ENCODE measurements at places on chromosomes 7 and 10.

DNA sequence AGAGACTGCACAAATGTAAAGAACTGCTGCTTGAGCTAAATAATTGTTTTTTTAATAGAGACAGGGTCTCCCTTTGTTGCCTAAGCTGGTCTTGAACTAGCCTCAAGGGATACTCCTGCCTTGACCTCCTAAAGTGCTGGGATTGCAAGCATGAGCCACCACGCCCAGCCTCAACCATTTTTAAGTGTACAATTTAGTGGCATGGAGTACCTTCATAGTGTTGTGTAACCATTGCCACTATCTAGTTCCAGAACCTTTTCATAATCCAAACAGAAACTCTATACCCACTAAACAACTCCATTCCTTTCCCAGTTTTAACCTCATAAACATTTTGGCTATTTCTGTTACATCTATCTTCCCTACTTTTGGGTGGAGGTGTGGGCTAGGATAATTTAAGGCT lies 6.7 kb downstream of the EIF4H start:
- no peak for DNase-seq

- peak; percentile 64 for DNase-seq
Observed at GRCh38 chr10:12656518-12657142, 307.3 kb downstream of the CAMK1D start.

DNA sequence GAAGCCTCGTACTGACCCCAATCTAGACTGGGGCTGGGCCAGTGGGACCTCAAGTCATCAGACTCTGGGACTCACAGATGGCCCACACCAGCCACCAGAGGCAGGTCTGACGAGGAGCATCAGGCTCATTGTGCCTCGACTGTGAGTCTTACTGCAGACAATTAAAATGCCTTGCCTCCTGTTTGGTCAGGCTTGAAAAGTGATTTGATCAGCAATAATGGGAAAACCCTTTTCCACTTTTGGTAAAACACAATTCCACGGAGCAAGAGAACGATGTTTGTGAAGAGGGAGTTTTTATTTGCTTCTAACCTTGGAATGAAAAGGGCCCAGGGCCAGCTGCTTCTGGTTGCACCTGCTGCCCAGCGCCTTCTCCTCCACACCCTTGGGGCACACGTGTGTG lies 43.9 kb downstream of the C10orf143 start:
- DNase-seq, result no peak

DNA sequence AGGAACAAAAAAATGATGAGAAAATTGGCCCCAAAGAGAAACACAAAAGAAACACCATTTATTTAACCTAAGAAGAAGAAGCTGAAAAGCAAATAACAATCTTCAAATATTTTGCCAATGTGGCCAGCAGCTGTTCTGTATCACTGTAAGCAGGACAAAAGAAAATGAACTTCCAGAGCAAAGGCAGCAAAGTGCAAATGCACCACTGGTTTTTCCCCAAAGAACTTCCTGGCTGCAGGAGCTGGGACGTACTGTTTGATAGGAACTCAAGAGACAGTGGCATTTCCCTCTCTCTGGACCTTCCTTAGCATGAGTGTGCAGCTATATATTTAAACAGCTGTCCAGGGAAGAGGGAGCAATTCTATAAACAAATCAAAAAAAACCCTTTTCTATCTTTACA lies 60.4 kb downstream of the RNLS start:
- no peak for DNase-seq

DNA sequence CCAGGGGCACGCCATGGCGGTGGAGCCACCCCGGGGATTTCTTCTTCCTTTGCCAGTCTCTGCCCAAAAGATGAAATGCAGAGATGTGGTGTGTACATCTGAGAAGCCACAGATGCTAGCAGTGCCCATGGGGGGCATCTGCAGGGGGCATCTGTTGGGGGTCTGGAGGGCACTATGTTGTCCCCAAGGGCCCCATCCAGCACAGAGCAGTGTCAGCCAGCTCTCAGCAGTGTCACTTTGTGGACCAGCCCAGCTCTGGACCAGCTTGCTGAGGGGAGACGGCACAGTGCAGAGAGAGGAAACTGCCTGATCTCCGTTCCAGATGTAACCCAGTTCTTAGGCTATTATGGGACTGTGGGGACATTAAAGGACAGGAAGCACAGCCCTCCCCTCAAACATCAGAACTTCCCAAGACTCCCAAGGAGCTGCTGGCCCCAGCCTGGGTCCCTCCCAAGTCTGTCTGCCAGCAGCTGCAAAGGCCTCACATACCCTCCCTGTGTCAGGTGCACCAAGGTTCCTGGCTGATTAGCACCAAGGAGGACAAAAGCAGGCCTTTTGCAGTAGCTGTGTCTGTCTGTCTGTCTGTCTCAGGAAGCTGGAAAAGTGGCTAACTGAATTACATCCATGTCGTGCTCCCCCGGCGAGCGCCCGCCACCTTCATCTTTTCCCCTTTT lies 536.5 kb downstream of the PTPRN2 start:
- no peak for DNase-seq

DNA sequence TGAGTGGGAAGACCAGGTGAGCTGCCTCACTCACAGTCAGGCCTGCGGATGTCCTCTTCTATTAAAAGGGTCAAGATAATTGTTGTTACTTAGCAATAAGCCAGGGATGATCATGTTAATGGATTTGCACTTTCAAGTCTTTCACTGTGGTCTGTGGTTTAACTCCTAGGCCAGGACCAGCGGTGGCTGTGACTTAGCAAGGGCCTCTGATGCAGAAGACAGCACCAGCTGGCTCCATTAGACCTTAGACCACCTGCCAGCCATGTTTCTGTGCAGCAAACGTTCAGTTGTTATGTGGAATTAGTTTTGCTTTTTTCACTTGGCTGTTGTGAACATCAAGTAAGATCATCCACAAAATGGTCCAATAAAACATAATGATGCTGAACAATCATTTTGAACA lies 537.3 kb downstream of the TNS3 start:
- no peak for DNase-seq

- DNase-seq, result no peak
Observed at GRCh38 chr10:72242675-72243074, 26.6 kb upstream of the ASCC1 start.

GRCh38 chr10:17781856-17782255 lies 27.3 kb upstream of the MRC1 start:
- DNase-seq, result no peak

DNA sequence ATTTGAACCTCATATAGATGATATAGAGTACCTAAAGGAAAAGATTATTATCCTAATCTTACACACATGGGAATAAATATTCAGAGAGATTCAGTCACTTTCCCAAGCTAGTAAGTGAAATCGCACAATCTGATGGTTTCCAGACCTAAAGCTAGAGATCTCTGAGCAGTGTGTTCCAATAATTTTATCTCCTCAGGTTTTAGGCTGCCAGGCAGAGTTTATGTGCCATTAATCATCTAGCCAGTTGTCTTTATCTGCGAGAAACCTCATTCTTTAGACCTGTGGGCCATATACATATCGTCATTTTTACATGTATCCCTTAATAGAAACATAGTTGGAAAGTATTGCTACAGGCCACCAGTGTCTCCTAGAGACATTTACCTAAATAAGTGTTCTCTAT lies 647.2 kb upstream of the STEAP1 start:
- DNase-seq, result no peak

DNA sequence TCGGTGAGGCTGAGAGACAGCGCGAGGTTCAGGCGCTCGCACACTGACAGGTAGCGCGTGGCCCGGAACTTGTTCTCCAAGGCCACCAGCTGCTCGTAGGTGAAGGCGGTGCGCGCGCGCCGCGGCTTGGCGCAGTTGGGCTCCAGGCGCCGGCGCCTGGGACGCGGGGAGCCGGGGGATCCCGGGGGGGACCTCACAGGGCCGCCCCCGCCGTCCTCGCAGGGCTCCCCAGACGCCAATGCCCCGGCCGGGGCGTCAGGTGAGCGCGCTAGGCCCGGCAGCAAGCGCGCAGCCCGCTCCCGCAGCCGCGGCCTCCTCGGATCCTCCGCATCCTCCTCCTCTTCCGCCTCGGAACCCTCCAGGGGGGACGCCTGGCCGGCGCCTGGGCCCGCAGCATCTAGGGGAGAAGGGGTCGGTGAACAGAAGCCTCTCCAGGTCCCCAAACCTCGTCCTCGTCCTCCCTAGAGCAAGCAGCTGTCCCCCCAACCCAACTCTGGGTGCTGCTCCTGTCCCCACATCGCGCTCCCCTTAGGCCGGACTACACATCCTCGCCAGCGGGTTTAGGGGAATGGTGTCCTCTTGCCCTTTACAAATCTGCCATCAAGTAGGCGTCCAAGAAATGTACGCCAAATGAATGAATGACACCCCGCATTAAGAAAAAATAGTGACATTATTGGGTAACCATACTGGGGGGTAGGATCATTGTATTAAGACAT lies 1.9 kb downstream of the NKX1-2 start:
- no peak for DNase-seq

DNA sequence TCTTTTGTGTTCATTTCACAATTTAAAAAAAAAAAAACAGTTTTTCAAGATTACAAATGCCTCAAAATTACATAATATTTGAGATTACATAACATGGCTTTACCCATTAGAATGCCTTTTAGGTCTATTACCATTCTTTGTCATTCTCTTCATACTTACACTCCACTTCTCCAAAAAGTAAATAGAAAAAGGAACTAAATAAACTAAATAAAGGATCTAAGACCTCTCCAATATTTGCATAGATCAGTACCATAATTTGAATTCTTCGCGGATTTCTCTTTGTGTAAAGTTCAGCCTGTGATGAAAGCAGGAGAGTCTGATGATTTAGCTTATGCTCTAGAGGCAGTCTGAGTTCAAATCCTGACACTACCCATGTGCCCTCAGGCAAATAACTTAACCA lies 56.4 kb upstream of the C1GALT1 start:
- DNase-seq, result no peak

GRCh38 chr7:132965951-132966350 lies 115.9 kb downstream of the CHCHD3 start:
- DNase-seq, result no peak

DNA sequence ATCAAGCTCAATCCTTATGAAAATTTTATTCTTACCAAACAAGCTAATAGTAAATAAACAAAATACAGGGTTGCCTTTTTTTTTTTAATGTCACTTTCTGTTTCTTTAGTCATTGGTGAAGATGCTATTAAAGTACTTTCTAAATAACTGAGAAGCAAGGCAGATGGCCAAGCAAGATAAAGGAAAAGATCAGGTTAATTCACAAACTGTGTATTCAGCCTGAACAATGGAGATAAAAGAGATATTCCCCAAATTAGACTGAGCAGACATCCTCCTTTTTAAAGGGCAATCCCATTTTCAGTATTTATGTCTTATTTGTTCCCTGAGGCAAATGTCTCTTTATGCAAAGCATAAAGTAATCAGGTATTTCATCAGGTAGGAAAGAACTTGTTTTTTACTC lies 23.1 kb upstream of the XRCC2 start:
- no peak for DNase-seq

DNA sequence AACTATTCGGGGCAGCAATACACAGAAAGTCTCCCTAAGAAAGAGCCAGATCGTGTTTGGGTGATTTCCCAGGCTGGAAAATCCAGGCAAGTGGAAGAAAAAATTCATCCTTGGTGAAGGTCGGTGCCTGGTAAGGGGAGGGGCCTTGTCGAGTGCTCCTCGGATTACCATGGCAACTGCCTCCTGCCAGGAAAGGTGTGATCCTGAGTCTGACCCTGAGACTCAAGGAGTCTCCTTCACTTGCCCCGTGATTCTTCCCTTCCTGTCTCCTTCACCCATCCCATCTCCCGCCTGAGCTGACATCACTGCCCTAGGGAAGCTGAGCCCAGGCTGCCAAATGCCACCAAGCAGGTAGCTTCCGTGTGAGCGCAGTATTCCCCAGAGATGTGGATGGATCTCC lies 112.2 kb downstream of the MYL10 start:
- no peak for DNase-seq
